ENCODE measurements at places on chromosomes 16 and 17. TPM values are rescaled to one million over a fixed set of nuclear protein-coding genes. Genes with fewer than 3 reads are reported as not detected.

Gene DCAF7
- 34.3 TPM for total RNA-seq

Gene DUSP14
- total RNA-seq = 94.3 TPM

Gene ASPHD1
- 1.6 TPM for total RNA-seq

Gene PCGF2
- 2.4 TPM for total RNA-seq

Gene HSD17B1
- total RNA-seq = 3.4 TPM

Gene SEZ6
- not detected for total RNA-seq

Gene RAB37
- total RNA-seq = 0.28 TPM

Gene GALR2
- total RNA-seq = not detected

Gene KRT24
- total RNA-seq = 3.4 TPM

Gene CAVIN1
- 146 TPM for total RNA-seq

Gene TM4SF5
- total RNA-seq = not detected

Gene PRR29
- total RNA-seq = not detected

Gene CACNG3
- not detected for total RNA-seq

Gene CCDC92B
- not detected for total RNA-seq

Gene CDH16
- 1.0 TPM for total RNA-seq

Gene PRAC1
- total RNA-seq = not detected

Gene ZFPM1
- 1.7 TPM for total RNA-seq

Gene MPV17L
- total RNA-seq = 1.4 TPM

Gene TMEM235
- total RNA-seq = not detected

Gene EFTUD2
- total RNA-seq = 160 TPM

Gene ELMO3
- total RNA-seq = 21.9 TPM

Gene TNFSF13
- 3.8 TPM for total RNA-seq
